Esophagus squamous epithelium (tissue), 5 donors: ENCODE measurements at places on chromosomes 4 and X.

DNA sequence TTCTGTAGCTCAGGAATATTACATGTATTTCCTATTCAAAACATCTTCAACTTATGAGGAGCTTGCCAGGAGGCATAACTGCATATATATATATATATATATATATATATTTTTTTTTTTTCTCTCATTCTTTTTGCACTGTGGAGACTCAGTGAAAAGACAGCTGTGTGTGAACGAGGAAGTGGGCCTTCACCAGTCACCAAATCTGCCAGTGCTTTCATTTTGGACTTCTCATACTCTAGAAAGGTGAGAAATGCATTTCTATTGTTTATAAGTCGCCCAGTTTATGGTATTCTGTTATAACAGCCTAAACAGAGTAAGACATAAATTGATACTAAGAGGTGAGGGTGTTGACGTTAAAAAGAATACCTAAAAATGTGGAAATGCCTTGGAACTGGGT is 710.6 kb downstream of the TRAM1L1 start:
- no peak for DNase-seq

DNA sequence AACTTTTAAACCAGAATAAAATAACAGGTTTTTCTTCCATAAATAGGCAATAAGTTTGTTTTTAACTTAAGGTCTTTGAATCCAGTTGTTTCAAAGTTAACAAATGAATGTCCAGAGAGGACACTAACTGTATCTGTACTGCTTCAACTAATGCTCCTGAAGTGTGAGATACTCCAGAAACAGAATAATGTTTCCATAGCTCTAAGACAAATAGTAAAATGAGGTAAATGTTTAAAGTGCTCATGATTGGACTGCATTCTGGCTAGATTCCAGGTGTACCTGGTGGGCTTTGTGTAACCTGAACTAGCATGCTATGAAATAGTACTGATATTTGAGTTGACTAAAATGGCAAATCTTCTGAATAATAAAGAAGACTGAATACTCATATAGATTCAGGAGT is 51.7 kb downstream of the METTL14 start:
- DNase-seq: no peak

- DNase-seq: no peak
Observed at GRCh38 chrX:136146614-136147314, 569 bp upstream of the FHL1 start.

DNA sequence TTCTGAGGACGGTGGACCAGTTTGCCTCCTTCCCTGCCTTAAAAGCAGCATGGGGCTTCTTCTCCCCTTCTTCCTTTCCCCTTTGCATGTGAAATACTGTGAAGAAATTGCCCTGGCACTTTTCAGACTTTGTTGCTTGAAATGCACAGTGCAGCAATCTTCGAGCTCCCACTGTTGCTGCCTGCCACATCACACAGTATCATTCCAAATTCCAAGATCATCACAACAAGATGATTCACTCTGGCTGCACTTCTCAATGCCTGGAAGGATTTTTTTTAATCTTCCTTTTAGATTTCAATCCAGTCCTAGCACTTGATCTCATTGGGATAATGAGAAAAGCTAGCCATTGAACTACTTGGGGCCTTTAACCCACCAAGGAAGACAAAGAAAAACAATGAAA is 255.3 kb downstream of the RAPGEF2 start:
- DNase-seq: no peak
